ENCODE measurements at places on chromosomes 11 and 22.

- peak; percentile 26 for DNase-seq
Measured at GRCh38 chr22:43477966-43478365, 66.2 kb downstream of the MPPED1 start.

GRCh38 chr22:49726701-49727101, 101.0 kb downstream of the BRD1 start:
- no peak for DNase-seq

- no peak for DNase-seq
Measured at GRCh38 chr11:106030609-106031008, 8.6 kb upstream of the MSANTD4 start.

DNA sequence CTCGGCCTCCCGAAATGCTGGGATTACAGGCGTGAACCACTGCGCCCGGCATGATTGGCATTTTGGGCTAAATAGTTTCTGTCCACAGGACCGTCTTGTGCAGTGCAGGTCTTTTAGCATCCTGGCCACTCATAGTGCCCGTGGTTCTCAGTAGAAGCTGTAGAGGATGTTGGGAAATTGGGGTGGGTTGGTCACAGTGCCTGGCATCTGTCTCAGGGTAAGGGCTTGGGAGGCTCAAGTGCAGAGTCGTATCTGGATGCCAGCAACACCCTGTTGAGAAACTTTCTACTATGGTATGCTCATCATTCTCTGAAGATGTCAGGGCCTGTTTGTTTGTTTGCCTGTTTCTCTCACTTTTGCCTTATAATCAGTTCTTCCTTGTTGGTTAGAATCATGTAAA, 21.9 kb downstream of the UBE2L3 start:
- no peak for DNase-seq

DNA sequence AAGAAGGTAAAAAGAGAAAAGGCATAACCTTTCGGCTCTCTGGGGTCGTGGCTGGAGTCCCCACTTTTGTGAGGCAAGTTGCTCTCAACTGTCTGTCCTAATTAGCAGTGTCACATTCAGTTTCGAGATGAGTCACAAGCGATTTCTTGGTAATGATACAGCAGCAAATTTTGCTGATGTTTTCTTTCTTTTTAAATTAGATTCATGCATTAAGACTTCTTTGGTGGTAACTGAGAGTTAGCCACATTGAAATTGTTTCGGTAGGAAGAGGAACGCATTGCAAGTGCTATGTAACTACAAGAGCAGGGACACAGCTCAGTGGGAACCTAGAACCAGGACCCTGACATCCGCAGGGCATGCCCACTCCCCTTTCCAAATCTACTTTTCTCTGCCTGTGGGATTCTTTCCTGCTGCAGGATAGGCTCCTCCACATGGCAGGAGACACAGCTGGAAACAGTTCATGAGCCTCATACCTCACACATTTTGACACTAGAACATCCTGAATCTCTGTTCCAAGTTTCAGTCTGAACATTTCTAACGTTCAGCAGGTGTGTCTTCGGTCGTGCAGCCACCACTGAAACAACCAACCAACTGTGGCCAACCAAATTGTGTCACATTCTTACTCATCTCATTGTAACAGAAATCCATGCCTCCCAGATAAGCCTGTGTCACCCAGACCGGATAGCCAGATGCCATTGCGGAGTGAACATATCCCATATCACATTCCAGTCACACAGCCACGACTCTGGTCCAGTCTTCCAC, 987.6 kb downstream of the NTM start:
- no peak for DNase-seq

- DNase-seq = no peak
Measured at GRCh38 chr11:121563900-121564822, 111.4 kb upstream of the SORL1-AS1 start.

- no peak for DNase-seq
Measured at GRCh38 chr11:96817482-96818399, 427.9 kb downstream of the JRKL start.

- no peak for DNase-seq
Measured at GRCh38 chr11:95702526-95702925, 87.1 kb downstream of the FAM76B start.

GRCh38 chr11:44615041-44615755, 49.7 kb downstream of the CD82 start:
- peak; percentile 56 for DNase-seq

- DNase-seq = peak; percentile 48
Measured at GRCh38 chr22:47380692-47381091, 618.2 kb downstream of the TBC1D22A start.

- DNase-seq = no peak
Measured at GRCh38 chr22:40463683-40464082, 93.3 kb downstream of the SGSM3 start.

DNA sequence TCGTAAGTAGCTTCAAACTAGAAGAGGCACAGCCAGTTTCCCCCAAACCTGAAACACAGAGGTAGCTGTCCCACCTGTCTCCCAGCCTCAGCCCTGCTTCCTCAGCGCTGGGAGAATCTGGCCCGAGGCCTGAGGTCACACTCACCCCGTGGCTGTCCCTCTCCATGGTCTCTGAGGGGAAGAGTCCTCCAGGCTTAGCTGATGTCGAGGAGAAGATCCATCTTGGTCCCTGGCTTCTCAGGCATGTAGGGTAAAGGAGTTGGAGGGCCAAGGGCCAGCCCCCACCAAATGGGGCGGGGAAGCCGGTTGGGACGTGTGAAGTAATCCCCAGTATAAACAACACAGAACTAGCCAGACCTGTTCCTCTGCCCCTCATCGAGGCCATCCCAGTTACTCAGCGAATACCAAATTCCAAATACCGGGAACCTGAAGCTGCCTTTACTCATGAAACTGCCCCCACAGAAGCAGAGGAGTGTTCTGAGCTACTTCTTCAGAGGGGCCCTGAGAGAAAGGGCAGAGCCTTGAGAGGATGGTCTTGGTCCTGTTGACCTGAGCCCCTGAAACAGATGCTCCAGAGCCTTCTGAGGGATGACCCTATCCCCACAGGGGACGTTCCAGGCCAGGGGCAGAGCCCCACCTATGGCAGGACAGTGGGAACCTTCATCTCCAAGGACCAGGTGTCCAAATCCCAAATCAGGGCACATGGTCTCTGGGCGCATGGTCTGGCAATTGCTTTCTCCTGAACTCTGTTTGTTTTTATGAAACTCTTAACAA, at the start of gene TMPRSS13:
TMPRSS13 (minus strand) TSS at position 261 of the 774 bp plus-strand sequence; CDS start at position 166, 95 bp downstream.
- no peak for DNase-seq

GRCh38 chr11:27390318-27391295, 27.6 kb upstream of the CCDC34 start:
- DNase-seq = no peak

DNA sequence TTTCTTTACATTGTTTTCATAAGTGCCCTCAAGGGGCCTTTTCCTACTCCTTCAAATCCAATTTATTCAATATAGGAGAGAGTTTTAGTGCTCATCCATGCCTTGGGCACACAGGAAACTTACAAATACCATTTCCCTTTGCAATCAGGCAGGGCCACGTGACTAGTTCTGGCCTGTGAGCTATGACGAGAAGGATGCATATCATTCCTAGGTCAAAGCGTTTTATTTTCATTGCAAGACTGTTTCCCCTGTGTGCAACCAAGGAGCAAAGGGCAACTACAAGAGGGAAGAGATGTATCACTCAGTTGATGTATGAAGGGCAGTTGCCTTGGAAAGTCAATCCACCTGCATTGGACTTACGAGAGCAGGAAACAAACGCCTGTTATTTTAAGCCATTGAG, 1.9 kb upstream of the TRAF6 start:
- no peak for DNase-seq

- peak; percentile 12 for DNase-seq
Measured at GRCh38 chr22:49733631-49734030, 94.0 kb downstream of the BRD1 start.

DNA sequence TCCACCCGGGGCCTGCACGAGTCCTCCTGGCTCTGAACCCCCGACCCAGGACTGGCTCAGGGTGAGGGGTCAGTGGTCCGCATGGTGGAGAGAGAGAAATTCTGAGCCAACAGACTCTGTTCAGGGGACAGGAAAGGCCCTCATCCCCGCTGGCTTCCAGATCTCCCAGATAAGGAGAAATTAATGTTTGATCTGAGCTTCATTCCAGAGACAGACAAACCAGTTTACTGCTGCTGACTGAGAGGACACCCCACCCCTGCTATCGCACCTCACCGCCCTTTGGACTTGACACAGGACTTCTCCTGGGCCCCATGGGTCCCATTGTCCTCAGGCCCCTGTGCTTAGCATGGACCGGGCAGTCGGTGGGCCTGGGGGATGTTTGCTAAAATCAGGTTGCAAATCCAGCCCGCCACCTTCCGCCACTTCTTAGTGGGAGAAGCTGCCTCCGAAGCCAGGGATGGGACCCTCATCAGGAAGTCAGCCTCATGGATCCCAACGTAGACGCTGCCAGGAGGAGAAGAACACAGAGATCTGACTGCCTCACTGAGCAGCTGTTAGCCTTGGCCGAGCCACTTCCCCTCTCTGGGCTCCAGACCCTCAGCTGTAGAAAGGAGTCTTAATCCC, 11.2 kb upstream of the UPK3A start:
- no peak for DNase-seq

GRCh38 chr22:50621948-50622722, 5.8 kb downstream of the ARSA start:
- DNase-seq = no peak

DNA sequence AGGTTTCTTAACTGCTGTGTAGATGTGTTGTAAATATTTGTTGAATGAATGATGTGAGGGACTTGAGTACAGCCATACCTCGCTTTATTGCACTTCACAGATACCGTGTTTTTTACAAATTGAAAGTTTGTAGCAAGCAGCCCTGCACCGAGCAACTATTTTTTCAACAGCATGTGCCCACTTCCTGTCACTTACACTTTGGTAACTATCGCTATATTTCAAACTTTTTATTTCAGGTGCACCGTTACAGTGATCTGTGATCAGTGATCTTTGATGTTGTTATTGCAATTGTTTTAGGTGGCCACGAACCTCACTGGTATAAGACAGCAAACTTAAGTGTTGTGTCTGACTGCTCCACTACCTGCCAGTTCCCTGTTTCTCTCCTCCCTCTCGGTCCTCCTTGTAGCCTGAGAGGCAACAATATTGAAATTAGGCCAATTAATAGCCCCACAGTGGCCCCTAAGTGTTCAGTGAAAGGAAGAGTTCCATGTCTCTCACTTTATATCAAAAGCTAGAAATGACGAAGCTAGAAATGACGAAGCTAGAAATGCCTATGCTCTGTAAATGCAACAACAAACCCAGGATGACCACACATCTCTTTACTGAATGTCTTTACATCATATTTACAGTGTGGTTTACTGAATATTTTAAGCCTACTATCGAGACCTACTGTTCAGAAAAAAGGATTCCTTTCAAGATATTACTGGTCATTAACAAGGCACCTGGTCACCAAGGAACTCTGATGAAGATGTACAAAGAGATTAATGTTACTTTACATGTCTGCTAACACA, 1.0 kb downstream of the SFI1 start:
- no peak for DNase-seq

- no peak for DNase-seq
Measured at GRCh38 chr11:114296605-114297372, 590 bp downstream of the NNMT start.

DNA sequence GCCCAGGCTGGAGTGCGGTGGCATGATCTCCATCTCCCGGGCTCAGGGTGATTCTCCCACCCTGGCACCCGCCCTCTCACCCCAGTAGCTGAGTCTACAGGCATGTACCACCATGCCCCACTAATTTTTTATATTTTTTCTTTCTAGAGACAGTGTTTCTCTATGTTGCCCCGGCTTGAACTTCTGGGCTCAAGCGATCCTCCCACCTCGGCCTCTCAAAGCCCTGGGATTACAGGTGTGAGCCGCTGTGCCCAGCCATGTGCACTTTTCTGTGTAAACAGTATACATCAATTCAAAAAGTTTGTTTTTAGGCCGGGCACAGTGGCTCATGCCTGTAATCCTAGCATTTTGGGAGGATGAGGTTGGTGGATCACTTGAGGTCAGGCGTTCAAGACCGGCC, 14.7 kb downstream of the GRIK4 start:
- no peak for DNase-seq

- DNase-seq = no peak
Measured at GRCh38 chr11:12745787-12746186, 71.6 kb downstream of the TEAD1 start.

GRCh38 chr11:76863196-76863777, 2.6 kb downstream of the ACER3 start:
- DNase-seq = no peak

- DNase-seq = no peak
Measured at GRCh38 chr11:60982184-60982583, 10.7 kb downstream of the CD6 start.

DNA sequence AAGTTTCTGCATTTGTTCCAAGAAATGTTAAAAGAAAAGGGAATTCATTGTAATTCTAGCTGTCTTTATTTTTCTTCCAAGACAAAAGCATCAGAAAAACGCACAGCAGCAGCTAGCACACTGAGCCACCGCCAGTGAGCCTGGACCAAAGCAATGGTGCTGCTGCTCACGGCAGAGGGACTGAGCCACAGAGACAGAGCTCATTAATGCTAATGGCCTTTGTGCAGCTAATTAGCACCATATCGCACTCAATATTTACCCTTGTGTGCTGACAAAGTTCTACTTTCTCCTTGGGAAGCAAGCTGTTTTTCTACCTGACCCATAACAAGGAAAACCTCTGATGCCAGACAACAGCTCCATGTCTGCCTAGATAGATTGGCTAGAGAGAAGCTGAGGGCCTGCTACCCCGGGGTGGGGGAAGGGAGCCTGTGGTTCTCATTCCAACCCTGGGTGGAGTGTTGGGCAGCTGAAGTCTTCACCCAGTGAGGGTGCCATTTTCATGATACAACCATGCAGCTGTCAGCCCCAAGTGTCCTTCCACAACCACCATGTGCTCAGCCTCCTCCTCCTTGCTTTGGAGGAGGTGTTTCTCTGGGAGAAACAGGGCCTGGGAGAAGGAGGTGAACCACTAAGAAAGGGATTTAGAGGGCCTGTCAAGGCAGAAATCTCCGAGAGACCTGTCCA, 131.1 kb upstream of the NCAM1 start:
- DNase-seq = no peak

- no peak for DNase-seq
Measured at GRCh38 chr11:396511-396947, 2.5 kb downstream of the PKP3 start.

- DNase-seq = no peak
Measured at GRCh38 chr11:83151274-83151977, 5.5 kb upstream of the PCF11 start.

DNA sequence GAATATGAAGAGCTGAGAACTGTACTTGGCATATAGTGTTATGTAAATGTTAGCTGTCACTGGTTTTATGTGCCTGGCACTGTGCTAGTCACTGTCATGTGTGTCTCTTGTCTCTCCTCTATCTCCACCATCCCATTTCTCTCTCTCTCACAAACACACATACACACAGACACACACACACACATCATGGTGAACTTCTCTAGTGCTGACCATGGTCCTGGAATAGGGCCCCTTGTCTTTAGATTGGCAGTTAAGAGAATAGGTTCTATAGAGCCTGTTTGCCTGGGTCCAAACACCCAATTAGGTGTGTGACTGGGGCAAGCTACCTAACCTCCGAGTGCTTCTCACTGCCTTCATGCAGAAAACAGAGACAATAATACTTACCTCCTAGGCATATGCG, 109.7 kb upstream of the NARS2 start:
- no peak for DNase-seq

- no peak for DNase-seq
Measured at GRCh38 chr11:30451626-30452025, 128.7 kb downstream of the ARL14EP start.

Measured in aorta (tissue), 5 donors.